ENCODE measurements at places on chromosomes 2 and 18.
A peak's percentile ranks its signal among the peaks of the same experiment; 100 is the strongest.

DNA sequence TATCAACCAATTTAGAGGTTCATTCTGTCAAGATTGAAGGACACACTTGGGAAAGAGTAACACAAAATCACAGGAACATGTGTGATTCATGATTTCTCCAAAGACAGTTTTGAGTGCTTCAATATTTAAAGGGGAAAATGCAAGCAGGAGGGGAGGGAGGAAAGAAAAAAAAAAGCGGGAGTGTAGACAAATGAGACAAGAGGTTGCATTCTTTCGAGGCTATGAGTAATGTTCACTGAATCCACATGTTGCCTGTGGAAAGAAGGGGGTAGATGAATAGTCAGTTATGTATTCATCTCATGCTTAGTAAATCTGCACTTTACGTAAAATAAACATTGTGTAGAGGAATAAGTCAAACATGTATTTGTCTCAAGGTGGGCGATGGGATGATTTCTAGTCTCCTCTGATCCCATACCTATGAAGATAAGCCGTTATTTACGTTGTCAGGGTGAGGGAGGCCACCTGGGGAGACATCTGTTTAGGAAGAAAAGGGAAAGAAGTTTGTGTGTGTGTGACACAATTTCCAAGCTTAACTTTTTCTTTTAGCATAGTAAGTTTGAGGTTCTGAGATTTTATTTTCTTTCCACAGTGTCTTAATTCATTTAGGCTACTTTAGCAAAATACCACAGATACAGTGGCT, 211.0 kb upstream of the ZC3H15 start:
- DNase-seq, result no peak

DNA sequence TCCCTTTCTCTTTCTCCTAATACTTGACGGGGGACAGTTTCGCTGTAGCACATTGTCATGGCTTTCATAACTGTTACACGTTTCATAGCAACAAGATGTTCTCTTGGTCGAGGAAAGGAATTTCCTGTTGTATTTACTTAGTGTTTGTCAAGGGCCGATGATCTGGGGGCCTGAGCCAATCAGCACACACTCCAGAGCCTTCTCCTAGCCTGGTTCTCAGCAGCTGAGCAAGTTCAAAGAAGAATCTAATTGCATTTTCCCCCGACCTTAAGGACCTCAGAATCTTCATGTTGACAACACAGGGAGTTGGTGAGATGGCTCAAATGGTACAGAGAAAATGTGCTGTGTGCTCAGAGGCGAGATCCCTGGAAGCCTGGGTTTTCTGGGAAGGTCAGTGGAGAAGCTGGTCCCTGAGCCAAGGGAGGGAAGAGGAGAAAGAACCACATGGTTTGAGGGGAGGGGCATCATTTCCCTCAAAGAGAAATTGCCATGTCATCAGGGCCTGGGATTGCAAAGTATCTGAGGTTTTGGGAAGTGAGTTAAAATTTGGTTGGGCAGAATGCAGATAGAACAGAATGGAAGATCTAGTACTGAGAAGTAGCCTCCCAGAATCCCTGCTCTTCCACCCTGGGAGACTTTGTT, 76.9 kb upstream of the AGAP1 start:
- no peak for DNase-seq

- DNase-seq, result no peak
Observed at GRCh38 chr2:43708891-43709290, 32.7 kb upstream of the C1GALT1C1L start.

- DNase-seq, result no peak
Observed at GRCh38 chr2:85684380-85684779, 9.8 kb upstream of the GNLY start.

DNA sequence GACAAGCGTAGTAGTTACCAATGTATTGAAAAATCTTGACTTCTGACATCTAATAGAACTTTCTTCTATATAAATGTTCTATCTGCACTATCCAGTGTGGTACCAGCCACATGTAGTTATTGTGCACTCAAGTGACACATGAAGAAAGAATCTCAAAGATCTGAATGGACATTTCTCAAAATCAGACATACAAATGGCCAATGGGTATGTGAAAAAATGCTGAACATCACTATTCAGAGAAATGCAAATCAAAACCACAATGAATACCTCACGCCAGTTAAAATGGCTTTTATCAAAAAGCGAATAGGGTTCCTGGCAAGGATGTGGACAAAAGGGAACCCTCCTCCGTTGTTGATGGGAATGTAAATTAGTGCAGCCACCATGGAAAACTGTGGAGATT, 37.5 kb upstream of the SMCHD1 start:
- DNase-seq, result no peak

GRCh38 chr2:86012007-86012712, 93.5 kb downstream of the POLR1A start:
- DNase-seq, result peak; percentile 44

DNA sequence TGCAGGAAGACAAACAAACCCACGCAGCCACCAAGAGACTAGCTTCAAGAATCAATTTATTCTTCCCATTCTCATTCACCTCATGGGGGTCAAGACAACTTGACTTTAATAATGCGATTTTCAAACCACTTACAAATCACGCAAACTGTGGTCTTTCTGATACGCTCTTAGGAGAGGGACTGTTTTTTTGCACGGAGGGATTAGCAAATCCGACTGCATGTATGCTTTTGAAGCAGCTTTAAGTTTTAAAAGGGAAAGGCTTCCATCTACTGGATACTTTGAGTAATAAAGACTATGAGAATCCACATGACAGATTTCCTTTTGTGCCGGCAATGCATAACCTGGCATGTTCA, 322.9 kb upstream of the KCNJ3 start:
- no peak for DNase-seq

- no peak for DNase-seq
Observed at GRCh38 chr2:35347561-35347960, 1008.0 kb upstream of the CRIM1 start.

GRCh38 chr2:224764565-224765236, 48.5 kb upstream of the CCDC195 start:
- DNase-seq, result no peak

- no peak for DNase-seq
Observed at GRCh38 chr2:239829326-239829725, 195.8 kb downstream of the NDUFA10 start.

GRCh38 chr2:206378835-206379234, 64.5 kb upstream of the ADAM23 start:
- DNase-seq, result no peak

GRCh38 chr18:35740656-35741055, 159.1 kb downstream of the GALNT1 start:
- no peak for DNase-seq

DNA sequence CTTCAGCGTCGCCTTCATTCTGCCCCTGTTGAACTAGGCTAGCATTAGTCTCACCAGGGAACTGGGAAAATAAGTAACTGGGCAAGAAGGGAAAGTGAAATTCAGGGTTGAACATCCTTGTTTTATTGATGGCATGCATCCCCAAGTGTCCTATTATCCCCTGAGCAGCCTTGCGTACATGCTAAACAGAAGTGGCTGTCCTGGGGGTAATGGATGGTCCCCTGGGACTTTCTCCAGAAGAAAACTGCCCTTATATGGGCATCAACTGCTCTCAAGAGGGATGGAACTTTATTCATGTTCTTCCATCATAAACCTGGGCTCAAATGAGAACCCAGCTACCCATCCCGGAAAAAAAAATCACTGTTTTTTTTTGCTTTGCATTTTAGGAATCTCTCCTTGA, 11.8 kb upstream of the SMIM21 start:
- DNase-seq, result no peak

GRCh38 chr2:99035920-99036319, 99.9 kb upstream of the CRACDL start:
- no peak for DNase-seq

DNA sequence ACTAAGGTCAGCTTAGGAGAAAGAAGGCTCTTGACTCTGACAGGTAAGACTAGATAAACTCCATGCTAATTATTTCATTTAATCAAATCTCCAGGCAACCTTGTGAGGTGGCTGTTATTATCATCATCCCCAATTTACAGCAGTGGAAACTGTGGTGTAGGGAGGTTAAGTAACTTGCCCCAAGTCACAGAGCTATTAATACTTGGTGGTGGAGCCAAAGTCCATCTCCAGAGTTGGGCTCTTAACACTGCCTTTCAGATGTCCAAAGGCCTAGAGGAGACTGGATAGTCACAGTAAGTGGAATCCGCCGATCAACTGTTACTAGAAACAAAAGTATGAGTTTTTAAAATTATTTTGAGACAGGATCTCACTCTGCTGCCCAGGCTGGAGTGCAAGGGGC, 46.6 kb upstream of the SP3 start:
- no peak for DNase-seq

GRCh38 chr18:62828852-62829251, 113.5 kb downstream of the PHLPP1 start:
- no peak for DNase-seq

DNA sequence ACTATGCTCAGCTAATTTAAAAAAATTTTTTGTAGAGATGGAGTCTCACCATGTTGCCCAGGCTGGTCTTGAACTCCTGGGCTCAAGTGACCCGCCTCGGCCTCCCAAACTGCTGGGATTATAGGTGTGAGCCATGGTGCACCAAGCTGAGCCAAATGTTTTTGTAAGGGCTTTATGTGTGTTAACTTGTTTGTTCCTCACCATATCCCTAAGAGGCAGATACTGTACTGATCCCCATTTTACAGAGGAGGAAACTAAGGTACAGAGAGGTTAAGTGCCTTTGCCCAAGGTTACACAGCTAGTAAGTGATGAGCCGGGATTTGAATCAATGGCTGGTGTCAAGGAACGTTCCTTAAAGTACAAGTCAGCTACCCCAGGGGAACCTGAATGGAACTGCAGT, 85.3 kb upstream of the KLF7 start:
- DNase-seq, result no peak

- no peak for DNase-seq
Observed at GRCh38 chr2:86237172-86237571, 37.9 kb downstream of the MRPL35 start.

DNA sequence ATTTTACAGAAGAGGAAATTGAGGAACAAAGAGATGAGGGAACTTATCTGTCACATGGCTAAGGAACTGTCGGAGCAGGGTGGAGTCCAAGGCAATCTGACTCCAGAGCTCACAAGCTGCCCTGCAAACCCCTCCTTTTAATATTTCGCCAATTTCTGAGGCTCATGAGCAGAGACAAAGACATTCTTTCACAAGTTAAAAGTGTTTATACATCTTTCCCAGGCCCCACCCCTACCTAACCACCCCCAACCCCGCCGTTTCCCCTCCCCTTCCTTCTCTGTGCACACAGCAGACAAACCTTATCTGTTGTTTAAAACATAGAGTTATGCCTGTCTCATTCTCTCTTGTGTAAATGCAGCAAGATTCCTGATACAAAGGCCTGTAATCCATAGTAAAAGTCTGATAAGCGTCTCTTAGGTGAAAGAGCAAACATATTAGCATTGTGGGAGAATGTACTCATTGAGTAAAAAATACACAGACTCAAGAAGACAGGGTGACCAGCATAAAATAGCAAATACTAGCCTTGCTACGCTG, 44.3 kb downstream of the EPHA4 start:
- no peak for DNase-seq

- DNase-seq, result no peak
Observed at GRCh38 chr18:33576999-33577646, 896 bp upstream of the ASXL3 start.

DNA sequence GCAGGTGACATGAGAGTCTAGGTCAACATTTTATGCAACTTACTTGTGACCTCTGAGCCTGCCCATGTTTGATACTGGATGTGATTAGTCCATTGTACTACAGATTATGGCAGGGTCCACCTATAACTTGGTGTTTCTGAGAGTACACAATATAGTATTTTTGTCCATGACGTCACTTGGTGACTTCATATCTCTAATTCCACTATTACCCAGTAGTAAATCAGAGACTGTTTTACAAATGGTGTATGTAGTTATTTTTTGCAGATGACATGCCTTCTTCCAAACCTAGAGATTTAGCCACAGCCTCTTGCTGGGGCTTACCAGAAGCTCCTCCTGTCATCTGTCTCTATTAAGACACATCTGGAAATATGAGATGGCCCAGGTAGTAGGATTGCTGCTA, 24.6 kb upstream of the TMX3 start:
- no peak for DNase-seq

DNA sequence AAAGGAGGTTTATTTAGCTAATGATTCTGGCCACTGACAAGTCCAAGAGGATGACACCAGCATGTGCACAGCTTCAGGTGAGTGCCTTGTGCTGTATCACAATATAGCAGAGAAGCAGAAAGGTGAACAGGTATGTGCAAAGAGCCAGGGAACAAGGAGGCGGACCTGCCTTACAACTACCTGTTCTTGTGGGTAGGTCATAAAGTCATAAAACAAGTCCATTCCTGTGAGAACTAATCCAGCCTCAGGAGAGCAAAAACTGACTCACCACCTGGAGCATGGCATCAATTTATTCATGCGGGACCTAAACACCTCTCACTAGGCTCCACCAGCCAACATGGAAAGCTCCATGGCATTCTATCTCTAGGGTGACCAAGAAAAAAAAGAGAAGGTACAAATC, 234.2 kb downstream of the ASXL3 start:
- DNase-seq, result no peak

DNA sequence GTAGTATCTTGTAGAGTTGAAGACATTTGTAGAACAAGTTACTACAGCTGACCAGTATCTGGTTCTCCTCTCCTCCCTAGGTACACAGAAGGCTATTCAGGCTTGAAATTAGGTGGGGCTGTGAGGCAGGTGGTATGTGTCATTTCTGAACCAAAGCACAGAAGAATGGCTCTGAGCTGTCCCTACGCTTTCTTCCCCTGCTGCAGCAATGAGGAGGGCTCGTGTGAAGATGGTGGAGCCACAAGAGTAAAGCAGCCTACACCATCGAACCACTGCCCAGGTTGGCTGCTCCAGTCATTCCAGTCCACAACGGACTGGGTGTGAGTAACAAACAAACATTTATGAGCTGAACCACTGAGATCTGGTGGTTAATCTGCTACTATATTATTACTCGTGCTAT, 148.9 kb downstream of the DTNB start:
- no peak for DNase-seq

- DNase-seq, result peak; percentile 64
Observed at GRCh38 chr2:31319406-31320175, 85.6 kb downstream of the EHD3 start.

All from psoas muscle (tissue), 8 donors.